ENCODE measurements at places on chromosomes 4 and X. TPM values are rescaled to one million over a fixed set of nuclear protein-coding genes. Genes with fewer than 3 reads are reported as not detected.

Gene DMP1
- not detected for total RNA-seq

Gene CACNA1F
- total RNA-seq, result 0.43 TPM

Gene AMOT
- total RNA-seq, result 9.9 TPM

GRCh38 chrX:103615781-103616371, 8.1 kb downstream of the TCEAL3 start:
- H3K27me3 ChIP-seq, result peaks cover 9% of the 10 kb centered on the region
- H3K4me1 ChIP-seq, result no peaks in the 10 kb centered on the region
- no peak overlapping the region for H3K4me3 ChIP-seq
- peaks cover 1% of the 10 kb centered on the region for H3K36me3 ChIP-seq

Gene BEX1
- 0.89 TPM for total RNA-seq

DNA sequence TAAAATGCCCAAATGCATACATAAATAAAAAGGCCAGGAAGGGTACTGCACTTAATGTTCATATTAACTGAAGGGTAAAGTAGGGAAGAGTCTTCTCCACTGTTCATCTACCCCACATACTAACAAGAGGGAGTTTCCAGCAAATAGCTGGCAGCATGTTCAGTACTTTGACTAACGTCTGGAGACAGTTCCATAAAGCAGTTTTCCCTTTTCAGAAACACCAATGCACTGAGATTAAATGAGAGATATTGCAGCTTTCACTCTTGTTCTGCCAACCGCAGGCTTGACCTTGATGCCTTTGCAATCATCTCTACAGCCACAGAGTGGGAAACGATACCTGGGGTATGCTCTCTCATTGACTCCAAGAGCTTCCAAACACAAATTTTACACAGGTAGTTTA, 2123.1 kb upstream of the TENM3 start:
- no peaks in the 10 kb centered on the region for H3K27me3 ChIP-seq
- H3K27ac ChIP-seq, result no peak overlapping the region
- H3K36me3 ChIP-seq, result no peaks in the 10 kb centered on the region
- DNase-seq, result peak; percentile 40
- no peak overlapping the region for H3K4me3 ChIP-seq

Gene ATP1B4
- total RNA-seq, result not detected

Gene CETN2
- total RNA-seq, result 67.9 TPM

GRCh38 chr4:134297765-134298164, 96.2 kb upstream of the PABPC4L start:
- H3K4me1 ChIP-seq, result no peaks in the 10 kb centered on the region
- H3K27ac ChIP-seq, result no peak overlapping the region
- DNase-seq, result no peak
- no peak overlapping the region for H3K4me3 ChIP-seq
- no peaks in the 10 kb centered on the region for H3K27me3 ChIP-seq
- no peaks in the 10 kb centered on the region for H3K36me3 ChIP-seq

DNA sequence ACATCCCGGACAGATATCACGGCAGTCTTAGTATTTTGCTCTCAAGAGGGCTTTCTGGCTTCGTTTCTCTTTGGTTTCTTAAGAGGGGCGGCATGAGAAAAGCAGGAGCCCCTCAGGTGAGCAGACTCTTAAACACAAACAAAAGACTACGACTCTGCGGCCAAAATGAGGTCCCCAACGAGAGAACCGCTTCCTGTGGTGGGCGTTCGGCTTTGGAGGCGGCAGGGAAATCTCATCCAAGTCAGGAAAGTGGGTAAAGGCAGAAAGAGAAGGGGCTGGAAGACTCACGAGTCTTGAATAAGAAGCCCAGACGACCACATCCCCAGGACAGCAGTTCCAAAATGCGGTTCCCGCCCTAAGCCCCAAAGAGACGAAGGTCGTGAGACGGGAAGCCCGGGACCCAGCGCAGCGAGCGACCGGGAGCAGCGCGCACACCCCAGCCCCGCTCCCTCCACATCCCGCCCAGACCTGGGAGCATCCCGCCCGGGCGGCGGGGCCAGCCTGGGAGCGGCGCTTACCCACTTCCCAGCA, 409 bp downstream of the UGDH start:
- H3K27me3 ChIP-seq, result no peaks in the 10 kb centered on the region
- no peak for DNase-seq
- peaks cover 3% of the 10 kb centered on the region for H3K36me3 ChIP-seq
- peak overlapping the region; percentile 93 for H3K27ac ChIP-seq

DNA sequence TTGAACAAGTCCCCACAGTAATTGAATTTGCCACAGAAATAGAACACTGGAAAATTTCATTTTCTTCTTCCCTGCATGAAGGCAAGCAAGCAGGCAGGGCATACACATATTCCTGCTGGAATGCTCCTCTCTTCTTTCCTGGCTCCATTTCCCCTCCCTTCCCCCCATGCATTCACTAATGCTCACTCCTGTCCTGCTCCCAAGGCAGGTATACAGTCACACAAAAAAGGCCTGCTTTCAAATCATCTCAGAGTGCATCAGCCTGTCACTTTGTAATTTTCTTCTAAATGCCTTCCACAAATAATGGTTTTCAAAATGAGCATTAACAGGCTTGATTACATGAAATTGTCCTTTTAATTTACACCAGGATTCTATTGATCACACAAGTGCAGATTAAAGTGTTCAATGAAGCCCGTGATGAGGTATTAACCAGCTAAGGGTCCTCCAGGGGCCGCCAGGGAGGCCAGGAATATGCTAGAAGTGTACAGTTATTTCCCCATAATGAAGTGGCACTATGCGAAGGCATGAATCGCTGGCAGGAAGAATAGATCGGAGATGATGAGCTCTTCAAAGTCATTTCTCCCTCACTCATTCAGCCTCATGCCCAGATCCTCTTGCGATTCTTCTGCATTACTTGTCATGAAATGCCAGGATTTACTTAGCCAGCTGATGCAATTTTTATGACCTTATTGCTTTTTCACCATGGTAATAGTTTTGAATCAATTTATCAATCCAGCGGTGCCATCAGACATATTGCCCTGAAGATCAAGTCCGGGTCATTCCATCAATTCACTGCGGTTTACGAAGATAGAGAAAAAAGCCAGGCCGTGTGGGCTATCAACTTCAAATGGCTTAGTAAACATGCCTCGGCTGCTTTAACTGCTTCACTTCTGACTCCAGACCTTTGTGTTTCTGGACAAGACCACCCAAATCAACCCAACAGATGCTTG, 243.5 kb downstream of the GPAT3 start:
- no peaks in the 10 kb centered on the region for H3K4me1 ChIP-seq
- H3K27me3 ChIP-seq, result no peaks in the 10 kb centered on the region
- DNase-seq, result no peak
- H3K36me3 ChIP-seq, result no peaks in the 10 kb centered on the region

DNA sequence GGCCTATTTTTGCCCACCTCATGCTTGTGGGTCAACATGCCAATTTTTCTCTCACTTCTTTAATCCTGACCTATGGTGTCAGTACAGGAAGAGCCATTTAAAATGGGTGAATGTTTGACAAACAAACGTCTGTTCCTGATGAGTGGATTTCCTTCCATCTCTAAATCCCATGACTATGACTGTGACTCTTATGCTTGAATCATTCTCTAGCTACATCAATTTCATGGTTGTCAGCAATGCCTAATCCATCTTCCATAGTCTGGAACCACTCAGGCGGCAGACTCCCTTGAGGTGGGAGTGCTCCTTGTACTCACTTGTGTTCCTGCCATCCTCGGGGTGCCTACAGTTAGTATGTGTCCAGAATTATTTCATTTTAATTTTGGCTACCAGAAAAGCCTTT, 194.9 kb upstream of the RPS6KA3 start:
- H3K27me3 ChIP-seq, result peaks cover 49% of the 10 kb centered on the region
- H3K4me1 ChIP-seq, result no peaks in the 10 kb centered on the region
- no peak for DNase-seq
- no peak overlapping the region for H3K4me3 ChIP-seq
- no peaks in the 10 kb centered on the region for H3K36me3 ChIP-seq
- no peak overlapping the region for H3K27ac ChIP-seq

GRCh38 chr4:106172861-106173260, 143.1 kb downstream of the TBCK start:
- no peak overlapping the region for H3K4me3 ChIP-seq
- H3K27me3 ChIP-seq, result no peaks in the 10 kb centered on the region
- no peak overlapping the region for H3K27ac ChIP-seq
- peaks cover 11% of the 10 kb centered on the region for H3K4me1 ChIP-seq
- H3K36me3 ChIP-seq, result peaks cover 13% of the 10 kb centered on the region
- DNase-seq, result no peak

Gene HAUS3
- total RNA-seq, result 12.8 TPM

GRCh38 chr4:147899512-147899911, 167.6 kb downstream of the ARHGAP10 start:
- H3K4me1 ChIP-seq, result no peaks in the 10 kb centered on the region
- DNase-seq, result no peak
- no peaks in the 10 kb centered on the region for H3K27me3 ChIP-seq
- H3K27ac ChIP-seq, result no peak overlapping the region

Gene MAGEE1
- 2.4 TPM for total RNA-seq

- peaks cover 3% of the 10 kb centered on the region for H3K4me1 ChIP-seq
- DNase-seq, result no peak
- H3K4me3 ChIP-seq, result no peak overlapping the region
- H3K27ac ChIP-seq, result no peak overlapping the region
- H3K36me3 ChIP-seq, result no peaks in the 10 kb centered on the region
Observed at GRCh38 chr4:78627046-78627965, 75.7 kb downstream of the ANXA3 start.

Gene MAGEA2B
- total RNA-seq, result not detected

DNA sequence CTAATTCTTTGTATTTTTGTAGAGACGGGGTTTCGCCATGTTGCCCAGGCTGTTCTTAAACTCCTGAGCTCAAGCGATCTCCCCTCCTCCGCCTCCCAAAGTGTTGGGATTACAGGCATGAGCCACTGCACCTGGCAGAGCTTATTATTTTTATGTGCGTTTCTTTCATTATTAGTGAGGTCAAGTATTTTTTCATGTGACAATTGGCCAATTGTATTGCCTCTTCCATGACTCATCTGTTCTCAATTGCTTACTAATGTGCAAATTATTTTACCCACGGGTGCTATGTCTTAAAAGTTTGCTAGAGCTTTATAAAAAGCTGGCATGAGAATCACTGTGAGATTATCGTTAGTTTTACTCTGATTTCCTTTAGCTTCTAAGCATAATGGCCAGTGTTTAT, 13.0 kb upstream of the ARX start:
- H3K4me3 ChIP-seq, result no peak overlapping the region
- H3K27me3 ChIP-seq, result peaks cover 6% of the 10 kb centered on the region
- no peak for DNase-seq
- no peaks in the 10 kb centered on the region for H3K4me1 ChIP-seq

Gene TNIP3
- 3.4 TPM for total RNA-seq

Gene CABS1
- not detected for total RNA-seq

GRCh38 chr4:188218392-188218791, 79.2 kb downstream of the TRIML1 start:
- H3K4me1 ChIP-seq, result no peaks in the 10 kb centered on the region
- no peak overlapping the region for H3K27ac ChIP-seq
- DNase-seq, result no peak
- H3K27me3 ChIP-seq, result no peaks in the 10 kb centered on the region

GRCh38 chr4:182293691-182294255, 50.6 kb downstream of the TENM3 start:
- H3K36me3 ChIP-seq, result no peaks in the 10 kb centered on the region
- no peak overlapping the region for H3K27ac ChIP-seq
- no peaks in the 10 kb centered on the region for H3K4me1 ChIP-seq
- no peak overlapping the region for H3K4me3 ChIP-seq
- no peak for DNase-seq
- no peaks in the 10 kb centered on the region for H3K27me3 ChIP-seq

- H3K4me3 ChIP-seq, result no peak overlapping the region
- no peaks in the 10 kb centered on the region for H3K36me3 ChIP-seq
- H3K27ac ChIP-seq, result no peak overlapping the region
- DNase-seq, result no peak
Observed at GRCh38 chrX:12958461-12958860, 16.4 kb upstream of the TMSB4X start.

GRCh38 chrX:13669246-13669737, 16.4 kb downstream of the TCEANC start:
- H3K4me1 ChIP-seq, result no peaks in the 10 kb centered on the region
- peak; percentile 57 for DNase-seq
- peaks cover 2% of the 10 kb centered on the region for H3K27me3 ChIP-seq
- no peak overlapping the region for H3K4me3 ChIP-seq
- H3K36me3 ChIP-seq, result peaks cover 4% of the 10 kb centered on the region
- H3K27ac ChIP-seq, result no peak overlapping the region

DNA sequence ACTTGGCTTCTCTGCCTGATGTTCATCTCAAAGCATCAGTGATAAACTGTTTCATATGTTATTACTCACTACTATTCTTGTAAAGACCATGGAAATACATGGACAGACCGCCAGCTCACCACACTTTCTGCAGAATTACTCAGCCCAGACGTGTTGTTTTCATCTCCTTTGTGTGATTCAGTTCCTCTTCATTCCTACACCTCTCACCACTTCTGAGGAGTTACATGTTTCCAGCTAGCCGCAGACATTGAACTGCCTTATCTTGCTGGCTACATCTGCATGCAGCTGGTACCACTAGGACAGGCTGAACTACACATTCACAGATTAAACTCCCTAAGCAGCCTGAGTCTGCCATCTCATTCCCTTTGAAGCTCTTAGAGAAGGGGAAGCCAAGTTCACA, 443.2 kb upstream of the FGF16 start:
- H3K4me1 ChIP-seq, result no peaks in the 10 kb centered on the region
- DNase-seq, result no peak
- no peak overlapping the region for H3K27ac ChIP-seq
- H3K4me3 ChIP-seq, result no peak overlapping the region

Gene PORCN
- total RNA-seq, result 3.3 TPM

Gene BST1
- 12.8 TPM for total RNA-seq

GRCh38 chrX:80817002-80817401, 7.3 kb upstream of the BRWD3 start:
- H3K4me3 ChIP-seq, result no peak overlapping the region
- no peaks in the 10 kb centered on the region for H3K36me3 ChIP-seq
- H3K27ac ChIP-seq, result no peak overlapping the region
- H3K27me3 ChIP-seq, result no peaks in the 10 kb centered on the region

Gene NLGN3
- total RNA-seq, result 0.86 TPM

Gene CYSLTR1
- total RNA-seq, result 2.5 TPM

- H3K4me3 ChIP-seq, result no peak overlapping the region
- H3K4me1 ChIP-seq, result peaks cover 7% of the 10 kb centered on the region
- H3K27me3 ChIP-seq, result peaks cover 58% of the 10 kb centered on the region
- H3K27ac ChIP-seq, result no peak overlapping the region
- H3K36me3 ChIP-seq, result no peaks in the 10 kb centered on the region
Observed at GRCh38 chrX:115616943-115617563, 56.1 kb downstream of the PLS3 start.

Gene SYP
- total RNA-seq, result 5.6 TPM

DNA sequence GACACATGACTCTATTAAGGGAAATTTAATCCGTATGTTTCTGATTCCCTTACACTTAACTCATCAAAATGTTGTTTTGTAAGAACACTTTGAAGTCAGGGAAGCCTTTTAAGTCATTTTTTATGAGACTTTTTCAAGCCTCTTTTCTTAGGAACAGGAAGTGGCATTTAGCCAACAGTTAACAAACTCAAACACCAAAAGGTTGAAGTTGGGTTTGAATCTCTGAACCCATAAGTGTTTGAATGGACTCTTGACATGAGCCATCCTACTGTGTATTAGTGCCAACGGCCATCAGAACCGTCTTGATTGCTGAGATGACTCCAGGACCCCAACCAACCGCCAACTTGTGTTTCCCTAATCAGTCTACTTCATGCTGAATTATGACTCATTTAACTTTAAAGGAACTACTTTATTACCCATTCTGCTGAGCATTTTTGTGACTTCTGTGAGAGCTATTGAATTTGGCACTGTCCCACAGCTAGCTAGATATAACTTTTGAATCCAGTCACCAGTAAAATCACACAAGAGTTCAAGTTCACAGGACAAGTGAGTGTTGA, 209.1 kb upstream of the FAT1 start:
- H3K27me3 ChIP-seq, result no peaks in the 10 kb centered on the region
- DNase-seq, result peak; percentile 89
- no peak overlapping the region for H3K4me3 ChIP-seq
- no peak overlapping the region for H3K27ac ChIP-seq
- no peaks in the 10 kb centered on the region for H3K36me3 ChIP-seq
- peaks cover 45% of the 10 kb centered on the region for H3K4me1 ChIP-seq

Gene FOXO4
- 13.9 TPM for total RNA-seq

Data from lung (tissue), 17 donors.